Effector CD4-positive, alpha-beta T cell (primary cell): ENCODE measurements at places on chromosomes 5 and 9.

DNA sequence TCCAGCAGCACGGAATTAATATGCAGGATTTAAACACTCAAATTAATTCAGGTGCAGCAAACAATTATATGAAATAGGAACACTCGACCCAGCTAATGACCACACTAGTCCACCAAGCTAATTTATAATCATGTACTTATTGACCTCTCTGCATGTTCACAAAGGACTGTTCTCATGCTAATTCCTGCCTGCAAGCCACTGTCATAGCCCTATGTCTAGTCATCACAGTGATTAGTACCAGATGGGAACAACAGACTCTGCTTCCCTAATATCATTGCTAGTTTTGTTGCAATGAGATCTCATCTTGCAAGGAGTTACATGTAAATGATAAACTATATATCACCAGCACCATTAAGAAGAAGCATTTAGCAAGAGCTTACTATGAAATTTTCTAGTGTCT is 553.0 kb upstream of the GRAMD2B start:
- no peak for DNase-seq

DNA sequence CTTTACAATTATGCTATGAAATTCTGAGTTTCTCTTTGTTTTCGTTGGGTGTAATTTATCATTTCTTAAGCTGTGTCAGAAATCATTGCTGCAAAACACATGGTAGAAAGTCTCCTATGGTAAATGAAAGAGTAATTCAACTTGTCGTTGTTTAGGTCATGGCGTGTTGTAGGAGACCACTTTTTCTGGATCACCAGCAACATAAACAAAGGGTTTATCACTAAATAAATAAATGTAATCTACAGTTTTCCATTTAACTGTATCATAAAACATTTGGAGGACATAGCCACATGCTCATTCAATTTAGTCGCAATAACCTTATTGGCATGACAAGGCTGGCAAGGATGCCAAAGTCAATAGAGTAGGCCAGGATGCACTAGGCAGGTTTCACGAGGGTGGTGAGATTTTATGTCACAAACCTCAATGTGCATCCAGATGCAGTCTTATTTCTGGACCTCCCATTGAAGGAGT is 154.4 kb upstream of the ERCC6L2 start:
- DNase-seq: no peak

GRCh38 chr5:40682154-40683017 is 2.7 kb downstream of the PTGER4 start:
- DNase-seq: no peak

GRCh38 chr9:11319538-11319937 is 706.7 kb upstream of the PTPRD start:
- no peak for DNase-seq

- DNase-seq: no peak
Measured at GRCh38 chr9:4569101-4569500, 78.8 kb downstream of the SLC1A1 start.

GRCh38 chr5:158064334-158065123 is 205.6 kb upstream of the CLINT1 start:
- no peak for DNase-seq

- DNase-seq: no peak
Measured at GRCh38 chr5:36680066-36680465, 73.7 kb downstream of the SLC1A3 start.

DNA sequence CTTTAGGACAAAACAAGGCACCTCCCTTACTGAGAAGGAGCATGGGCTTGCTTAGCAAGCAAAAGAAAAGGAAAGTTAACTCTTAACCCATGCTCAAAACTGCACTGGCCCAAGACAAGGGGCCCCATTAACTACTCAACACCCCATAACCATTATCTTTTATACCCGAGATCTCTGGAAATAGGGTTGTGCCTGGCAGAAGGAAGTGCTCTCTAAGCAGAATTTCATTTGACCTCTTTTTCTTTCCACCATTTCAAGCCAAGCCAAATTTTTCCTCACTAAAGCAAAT is 167.2 kb downstream of the RASEF start:
- no peak for DNase-seq

- DNase-seq: no peak
Measured at GRCh38 chr5:143921525-143922311, 109.8 kb downstream of the HMHB1 start.

DNA sequence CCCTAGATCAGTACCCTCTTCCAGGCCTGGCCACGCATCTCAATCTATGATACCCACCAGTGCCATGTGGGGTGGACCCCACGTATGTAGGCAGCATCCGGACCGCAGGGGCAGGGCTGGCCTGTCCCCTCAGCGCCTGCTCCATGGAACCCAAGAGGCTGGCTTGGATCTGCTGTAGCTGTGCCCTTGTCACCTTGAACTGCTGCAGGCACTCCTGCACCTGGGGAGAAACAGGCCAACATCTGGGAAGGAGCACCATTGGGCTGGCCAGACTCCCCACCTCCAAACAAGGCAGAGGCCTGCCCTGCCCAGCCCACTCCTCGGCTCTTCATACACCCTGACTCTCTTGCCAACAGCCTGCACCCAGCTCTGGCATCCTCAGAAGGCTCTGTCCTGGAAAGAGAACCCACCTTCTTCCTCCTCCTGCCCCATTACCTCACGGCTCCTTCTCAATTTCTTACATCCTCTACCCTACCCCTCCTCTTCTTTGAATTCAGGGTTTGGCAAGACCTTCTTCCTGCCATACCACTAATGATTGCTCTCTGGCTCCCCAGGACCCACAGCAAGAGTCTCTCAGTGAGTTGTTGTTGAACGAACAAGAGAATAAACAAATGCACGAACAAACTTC is 7.7 kb downstream of the HK3 start:
- DNase-seq: no peak

- no peak for DNase-seq
Measured at GRCh38 chr9:115300874-115301273, 182.9 kb upstream of the TNC start.

- DNase-seq: no peak
Measured at GRCh38 chr9:137236936-137237421, 4.1 kb upstream of the TUBB4B start.

DNA sequence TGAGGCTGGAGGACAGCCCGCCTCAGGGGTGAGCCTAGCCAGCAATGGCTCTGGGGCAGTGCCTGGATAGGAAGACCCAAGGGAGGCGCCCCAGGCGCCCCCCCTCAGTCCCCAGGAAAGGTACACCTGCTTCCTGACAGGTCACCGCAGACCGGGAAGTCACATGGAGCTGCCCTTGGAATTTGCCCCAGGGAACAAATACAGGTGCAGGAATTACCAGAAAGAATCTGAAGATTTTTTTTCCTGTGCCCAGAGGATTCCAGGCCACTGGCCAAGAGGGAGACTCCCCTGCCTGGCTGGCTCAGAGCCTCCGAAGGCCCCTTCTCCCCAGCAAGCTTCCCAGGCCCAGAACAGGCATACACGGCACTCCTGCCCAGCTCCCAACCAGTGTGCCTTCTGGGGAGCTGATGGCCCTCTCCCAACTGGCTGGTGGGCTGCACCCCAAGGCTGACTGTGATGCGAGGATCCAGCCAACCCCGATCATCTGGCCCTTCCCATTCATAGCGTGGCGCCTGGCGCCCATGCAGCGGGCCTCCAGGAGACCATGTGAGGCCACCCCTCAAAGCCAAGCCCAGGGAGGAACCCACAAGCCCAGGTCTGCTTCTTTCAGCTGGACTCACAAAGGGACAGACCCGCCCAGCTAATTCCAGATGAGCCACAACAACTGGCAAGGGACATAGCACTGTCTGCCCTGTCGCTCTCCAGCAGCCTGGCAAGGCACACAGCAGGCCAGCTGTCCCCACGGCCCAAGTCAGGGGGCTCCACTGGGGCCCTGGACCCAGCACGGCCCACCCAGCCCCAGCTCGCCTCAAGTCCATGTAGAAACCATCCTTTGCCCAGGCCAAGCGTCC is 2.3 kb downstream of the TPRN start:
- no peak for DNase-seq

DNA sequence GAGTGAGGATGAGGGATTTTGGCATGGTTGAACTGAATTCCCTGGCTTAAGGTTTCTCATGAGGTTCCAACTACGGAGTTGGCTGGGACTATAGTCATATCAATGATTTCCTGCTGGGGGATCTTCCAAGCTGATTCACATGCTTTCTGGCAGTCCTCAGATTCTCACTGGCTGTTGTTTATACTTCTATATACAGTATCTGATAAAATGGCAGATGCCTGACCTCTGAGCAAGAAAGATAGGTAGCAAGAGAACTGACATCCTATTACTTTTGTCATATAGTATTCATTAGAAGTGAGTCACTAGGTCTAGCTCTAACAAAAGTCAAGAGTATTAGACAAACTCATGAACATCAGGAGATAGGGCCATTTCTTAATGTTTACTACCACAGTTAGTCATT is 440.9 kb upstream of the EDIL3 start:
- no peak for DNase-seq

DNA sequence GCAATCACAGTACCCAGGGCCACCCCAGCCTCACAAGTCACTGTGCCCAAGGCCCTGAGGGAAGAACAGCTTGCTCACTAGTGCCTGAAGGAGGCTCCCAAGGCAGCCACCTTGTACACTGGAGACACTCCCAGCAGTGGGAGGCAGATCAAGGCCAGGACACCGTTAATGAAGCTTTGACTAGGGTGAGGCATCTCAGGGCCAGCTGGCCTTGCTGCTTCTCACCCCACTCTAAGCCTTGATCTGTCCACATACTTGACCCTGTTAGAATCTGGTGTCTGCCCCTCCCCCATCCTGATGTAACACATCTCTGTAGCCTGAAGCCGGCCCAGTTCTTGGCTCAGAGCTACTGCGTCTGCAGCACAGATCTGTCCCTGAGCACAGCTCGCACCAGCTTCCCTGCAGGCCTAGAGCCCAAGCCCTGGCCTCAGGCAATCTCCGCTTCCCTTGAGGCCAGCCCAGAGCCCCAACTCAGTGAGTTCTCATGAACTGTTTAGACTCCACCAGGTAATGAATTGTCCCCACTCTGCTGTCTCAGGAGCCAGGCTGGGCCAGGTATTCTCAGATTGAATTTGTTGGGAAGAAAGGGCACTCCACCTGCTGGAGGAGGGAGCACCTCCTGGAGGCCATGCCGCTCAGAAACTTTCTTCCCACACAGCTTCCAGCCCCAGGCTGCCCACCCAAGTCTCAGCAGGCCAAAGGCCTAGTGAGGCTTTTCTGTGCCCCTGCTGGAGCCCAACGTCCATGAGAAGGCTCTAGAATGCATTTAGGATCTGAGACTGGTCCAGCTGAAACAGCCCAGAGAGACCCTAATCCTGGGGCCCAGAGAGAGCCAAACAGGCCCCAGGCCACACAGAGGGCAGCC is 13.4 kb upstream of the JADE2 start:
- no peak for DNase-seq

- no peak for DNase-seq
Measured at GRCh38 chr9:136174779-136175615, 29.9 kb downstream of the LHX3 start.

GRCh38 chr9:83960991-83961390 is 19.0 kb downstream of the HNRNPK start:
- DNase-seq: no peak

DNA sequence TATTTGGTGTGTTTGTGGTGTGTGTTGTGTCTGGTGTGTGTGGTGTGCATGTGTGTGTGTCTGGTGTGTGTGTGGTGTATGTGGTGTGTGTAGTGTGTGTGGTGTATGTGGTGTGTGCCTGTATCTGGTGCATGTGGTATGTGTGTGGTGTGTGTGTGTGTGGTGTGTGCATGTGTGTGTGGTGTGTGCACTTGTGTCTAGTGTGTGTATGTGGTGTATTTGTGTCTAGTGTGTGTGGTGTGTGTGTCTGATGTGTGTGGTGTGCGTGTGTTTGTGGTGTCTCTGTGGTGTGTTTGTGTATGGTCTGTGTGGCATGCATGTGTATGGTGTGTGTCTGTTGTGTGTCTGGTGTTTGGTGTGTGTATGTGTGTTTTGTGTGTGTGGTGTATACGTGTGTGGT is 71.1 kb downstream of the CACNA1B start:
- DNase-seq: no peak

GRCh38 chr5:169809281-169809680 is 171.0 kb downstream of the INSYN2B start:
- no peak for DNase-seq

DNA sequence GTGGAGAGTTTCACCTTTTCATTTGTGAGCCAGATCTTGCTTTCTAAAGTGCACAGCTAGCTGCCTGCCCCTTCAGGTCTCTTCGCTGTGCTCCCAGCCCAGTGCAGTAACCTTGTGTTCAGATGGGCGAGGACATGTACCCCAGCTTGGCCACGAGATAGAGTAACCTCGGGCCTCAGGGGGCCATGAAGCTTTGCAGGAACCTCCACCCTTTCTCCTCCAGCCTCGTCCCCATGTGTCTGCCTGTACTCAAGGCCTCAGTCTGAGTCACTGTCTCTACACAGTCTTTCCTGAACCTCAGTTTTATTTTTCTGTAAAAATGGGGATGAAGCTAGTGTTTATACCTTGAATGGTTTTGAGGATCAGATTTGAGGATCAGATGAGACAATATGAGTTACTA is 37.9 kb downstream of the ERGIC1 start:
- DNase-seq: no peak

DNA sequence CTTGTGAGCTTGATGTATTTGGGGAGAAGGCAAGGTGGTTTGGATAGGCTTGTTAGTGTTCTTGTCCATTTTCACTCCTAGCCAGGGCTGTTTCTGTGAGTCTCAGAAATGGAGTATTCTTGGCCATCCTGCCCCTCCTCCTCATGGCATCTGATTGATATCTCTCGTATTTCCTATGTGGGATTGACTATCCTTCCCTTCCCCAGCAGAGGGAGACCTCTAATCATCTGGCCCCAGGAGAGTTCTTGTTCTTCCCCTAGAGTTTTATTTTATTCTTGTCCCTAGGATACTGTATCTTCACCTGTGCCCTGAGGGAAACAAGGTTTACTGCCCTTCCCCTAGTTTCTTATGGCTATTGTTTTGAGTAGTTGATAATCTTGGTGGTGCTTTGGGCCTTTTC is 114.4 kb downstream of the VPS13A start:
- no peak for DNase-seq
